Caudate nucleus (tissue), 63 donors: ENCODE measurements at places on chromosomes 11 and 22.

GRCh38 chr11:98564881-98565280, 455.9 kb upstream of the CNTN5 start:
- DNase-seq: no peak

GRCh38 chr22:37336579-37336978, 54.3 kb downstream of the CYTH4 start:
- DNase-seq: no peak

- no peak for DNase-seq
These were observed 30.7 kb downstream of the SPON1 start for GRCh38 chr11:13993096-13993765.

GRCh38 chr22:47067321-47067890, 305.0 kb downstream of the TBC1D22A start:
- DNase-seq: no peak

DNA sequence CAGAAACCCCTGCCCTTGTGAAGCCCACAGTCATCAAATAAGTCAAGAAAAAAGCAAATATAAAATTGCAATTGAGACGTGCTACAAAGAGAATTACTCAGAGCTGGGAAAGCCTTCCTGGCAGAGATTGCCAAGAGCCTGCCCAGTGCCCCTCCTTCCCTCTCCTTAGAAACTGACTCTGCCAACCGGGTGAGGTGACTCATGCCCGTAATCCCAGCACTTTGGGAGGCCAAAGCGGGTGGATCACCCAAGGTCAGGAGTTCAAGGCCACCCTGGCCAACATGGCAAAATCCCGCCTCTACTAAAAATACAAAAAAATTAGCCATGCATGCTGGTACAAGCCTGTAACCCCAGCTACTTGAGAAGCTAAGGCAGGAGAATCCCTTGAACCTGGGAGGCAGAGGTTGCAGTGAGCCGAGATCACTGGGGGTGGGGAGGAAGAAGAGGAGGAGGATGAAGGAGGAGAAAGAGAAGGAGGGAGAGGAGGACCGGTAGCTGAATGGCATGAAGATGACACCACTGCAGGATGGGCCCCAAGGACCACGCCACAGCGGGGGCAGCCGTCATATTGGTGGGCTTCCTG, 76.1 kb upstream of the RTL6 start:
- DNase-seq: no peak

DNA sequence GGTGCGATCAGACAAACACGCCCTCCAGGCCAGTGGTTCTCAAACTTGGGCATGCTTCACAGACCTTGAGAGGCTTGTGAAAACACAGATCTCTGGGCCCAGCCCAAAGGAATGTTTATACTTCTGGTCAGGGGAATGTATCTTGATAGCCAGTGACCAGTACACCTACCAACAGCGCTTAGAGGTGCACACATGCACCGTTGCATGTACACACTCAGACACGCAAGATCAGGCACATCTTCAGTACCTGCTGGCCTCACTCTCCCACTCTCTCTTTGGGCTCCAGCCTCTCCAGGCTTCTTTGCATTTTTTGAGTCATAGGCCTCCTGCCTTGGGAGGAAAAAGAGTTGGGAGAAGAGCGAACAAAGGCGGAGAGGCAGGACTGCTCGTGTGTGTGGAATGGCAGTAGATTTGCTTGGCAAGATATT, 11.7 kb upstream of the FXYD6 start:
- no peak for DNase-seq

DNA sequence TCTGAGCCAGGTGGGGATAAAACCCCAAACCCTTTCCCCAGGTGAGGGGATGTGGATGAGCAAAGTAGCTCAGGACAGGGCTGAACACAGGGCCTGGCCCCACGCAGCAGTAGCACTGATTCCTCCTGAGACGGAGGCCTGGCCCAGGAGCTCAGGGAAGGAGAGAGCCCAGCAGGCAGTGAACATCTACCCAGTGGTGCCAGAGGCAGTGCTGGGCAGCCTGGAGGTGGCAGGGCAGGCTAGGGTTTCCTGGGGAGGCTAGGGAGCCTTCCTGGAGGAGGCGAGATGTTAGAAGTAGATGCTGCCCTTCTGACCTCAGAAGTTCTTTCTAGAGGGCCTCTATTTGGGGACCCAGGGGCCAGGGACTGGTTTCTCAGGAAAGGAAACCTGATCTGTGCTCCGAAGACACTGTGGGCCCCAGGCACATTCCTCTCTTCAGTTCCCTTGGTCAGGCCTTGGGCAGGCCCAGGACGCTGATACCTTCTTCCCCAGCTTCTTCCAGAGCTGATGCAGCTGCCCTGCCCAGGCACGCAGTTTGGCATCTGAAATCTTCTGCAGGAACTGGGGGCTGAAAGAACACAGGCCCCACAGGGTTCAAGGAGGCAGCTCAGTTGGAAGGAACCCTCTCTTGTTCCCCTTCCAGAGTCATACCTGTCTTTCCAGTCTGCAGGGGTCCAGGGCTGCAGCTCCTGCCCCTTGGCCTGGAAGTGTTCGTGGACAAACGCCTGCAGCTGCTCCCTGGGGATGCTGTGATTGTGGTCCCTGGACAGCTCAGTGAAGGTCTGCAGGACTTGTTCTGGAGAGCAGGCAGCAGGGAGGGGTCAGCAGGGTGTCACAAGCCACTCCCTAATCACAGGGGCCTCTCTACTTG, 16.8 kb downstream of the TREH start:
- DNase-seq: no peak

- peak; percentile 29 for DNase-seq
These were observed 22.0 kb downstream of the RHBDD3 start for GRCh38 chr22:29245626-29246385.

DNA sequence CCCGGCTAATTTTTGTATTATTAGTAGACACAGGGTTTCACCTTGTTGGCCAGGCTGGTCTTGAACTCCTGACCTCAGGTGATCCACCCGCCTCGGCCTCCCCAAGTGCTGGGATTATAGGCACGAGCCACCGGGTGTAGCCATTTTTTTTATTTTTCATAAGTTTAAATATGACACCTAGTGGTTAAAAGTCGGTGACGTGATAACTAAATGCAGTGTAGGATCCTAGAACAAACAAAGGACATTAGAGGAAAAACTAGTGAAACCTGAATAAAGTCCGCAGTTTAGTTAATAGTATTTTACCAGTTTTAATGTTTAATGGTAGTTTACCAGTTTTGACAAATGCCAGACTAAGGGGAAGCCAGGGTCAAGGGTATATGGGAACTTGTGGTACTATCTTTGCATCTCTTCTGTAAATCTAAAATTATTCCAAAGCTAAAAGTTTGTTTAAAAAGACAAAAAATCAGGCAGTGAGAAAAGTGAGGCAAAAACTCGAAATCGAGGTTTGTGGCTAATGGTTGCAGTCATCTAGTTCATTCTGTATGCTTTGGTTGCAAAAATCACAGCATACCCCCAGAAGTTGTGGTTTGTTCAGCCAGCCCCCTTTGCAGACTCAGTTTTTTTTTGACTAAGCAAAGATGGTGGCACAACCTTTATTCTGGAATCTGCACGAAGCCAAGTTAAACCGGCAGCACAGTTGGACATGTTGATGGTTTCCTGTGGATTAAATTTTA, 29.6 kb downstream of the TOM1 start:
- no peak for DNase-seq

DNA sequence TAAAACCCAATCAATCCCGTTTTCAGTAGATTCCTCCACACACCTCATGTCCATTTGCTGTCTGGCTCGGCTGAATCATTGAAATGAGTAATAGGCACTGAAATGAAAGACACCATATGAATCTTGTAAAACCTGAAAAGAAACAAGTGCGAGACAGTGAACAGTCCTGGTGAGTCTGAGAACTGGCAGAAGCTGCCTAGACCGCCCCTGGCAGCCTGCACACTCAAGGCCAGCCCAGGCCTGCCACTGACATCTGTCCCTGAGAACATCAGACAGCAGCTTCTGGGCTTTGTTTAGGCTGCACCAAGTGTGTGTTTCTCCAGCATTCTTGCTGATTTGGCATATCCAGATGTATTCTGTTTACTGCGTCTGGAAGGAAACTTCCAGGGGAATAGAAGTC, 44.8 kb downstream of the ENDOD1 start:
- DNase-seq: no peak

- no peak for DNase-seq
These were observed 4.2 kb downstream of the CAPN1 start for GRCh38 chr11:65185869-65186341.

DNA sequence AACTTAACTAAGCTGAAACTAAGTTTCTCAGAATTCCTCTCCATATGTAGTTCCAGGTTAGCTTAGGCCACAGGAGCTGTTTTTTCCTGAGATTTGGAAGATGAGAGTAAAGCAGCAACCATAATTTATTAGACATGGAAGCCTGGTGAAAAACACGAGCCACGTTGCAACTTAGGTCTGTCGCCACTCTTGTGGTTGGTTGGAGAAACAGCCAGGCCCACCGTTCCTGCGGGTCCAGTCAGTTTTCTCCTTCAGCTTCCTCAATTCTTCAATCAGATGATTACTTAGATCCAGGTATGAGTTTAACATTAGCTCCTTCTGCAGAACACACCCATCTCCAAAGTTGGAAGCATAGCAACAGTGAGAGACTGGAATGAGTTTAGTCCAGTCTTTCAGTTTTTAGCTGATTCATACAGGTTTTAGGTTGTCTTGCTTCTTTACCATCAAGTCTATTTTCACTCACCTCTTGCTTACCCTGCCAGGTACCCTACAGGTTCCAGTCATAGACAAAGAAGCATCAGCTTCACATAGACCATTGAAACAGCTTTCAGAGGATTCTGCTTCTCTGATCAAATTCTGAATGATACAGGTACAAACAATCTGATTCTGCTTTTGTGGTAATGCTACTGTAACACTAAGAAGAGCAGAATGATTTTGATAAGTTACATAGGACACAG, 18.6 kb downstream of the CASP12 start:
- DNase-seq: no peak

GRCh38 chr11:210122-210802, 2.8 kb downstream of the RIC8A start:
- no peak for DNase-seq

GRCh38 chr11:120185706-120186455, 25.0 kb upstream of the OAF start:
- DNase-seq: no peak
